ENCODE measurements at places on chromosomes 4 and X.

DNA sequence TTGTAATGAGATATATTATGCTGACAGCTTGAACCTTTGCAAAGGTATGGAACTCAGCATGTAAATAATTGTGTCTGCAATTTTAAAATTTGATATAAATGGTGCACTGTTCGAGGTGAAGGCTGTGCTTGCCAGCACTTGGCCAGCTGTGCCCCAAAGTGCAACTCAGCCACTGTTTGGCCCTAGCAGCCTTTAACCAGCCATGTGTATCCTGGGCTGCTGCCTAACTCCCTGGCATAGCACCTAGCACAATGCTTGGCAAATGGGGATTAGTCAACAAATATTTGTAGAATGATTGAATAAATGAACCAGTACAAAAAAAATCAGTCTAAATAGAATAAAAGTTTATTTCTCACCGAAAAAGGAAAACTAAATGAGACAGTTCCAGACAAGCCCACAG is 83.8 kb upstream of the ZIC3 start:
- DNase-seq: no peak

GRCh38 chr4:152382057-152382785 is 153.7 kb downstream of the FBXW7 start:
- DNase-seq: no peak

GRCh38 chr4:26467724-26468123 is 22.6 kb downstream of the CCKAR start:
- no peak for DNase-seq

- no peak for DNase-seq
Measured at GRCh38 chr4:4994312-4995097, 24.8 kb downstream of the CYTL1 start.

GRCh38 chrX:16124201-16124600 is 836 bp downstream of the GRPR start:
- no peak for DNase-seq

DNA sequence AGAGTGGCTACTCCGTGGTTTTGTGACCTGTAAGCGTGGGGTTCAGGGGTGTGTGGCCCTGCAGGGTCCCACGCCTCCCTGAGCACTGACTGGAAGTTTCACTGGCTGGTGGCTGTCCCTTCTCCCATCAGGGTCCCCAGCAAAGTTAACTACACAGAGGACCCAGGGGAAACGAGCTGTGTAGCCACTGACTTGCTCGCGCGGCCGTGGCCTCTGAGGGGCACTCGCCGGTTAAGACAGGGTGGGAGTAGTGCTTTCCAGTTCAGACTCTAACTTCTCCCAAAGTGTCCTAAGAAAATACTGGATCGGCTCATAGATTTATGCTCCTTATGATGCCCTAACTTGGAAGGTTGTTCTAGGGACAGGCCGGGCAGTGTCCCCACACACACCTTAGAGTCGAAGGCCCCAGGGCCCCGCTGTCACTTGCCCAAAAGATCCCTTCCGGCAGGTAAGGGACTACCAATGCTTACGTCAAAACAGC is 28.2 kb downstream of the NELFA start:
- no peak for DNase-seq

- DNase-seq: no peak
Measured at GRCh38 chr4:84159762-84160161, 339.3 kb downstream of the NKX6-1 start.

GRCh38 chrX:20267931-20268701 is 1.4 kb upstream of the RPS6KA3 start:
- no peak for DNase-seq

DNA sequence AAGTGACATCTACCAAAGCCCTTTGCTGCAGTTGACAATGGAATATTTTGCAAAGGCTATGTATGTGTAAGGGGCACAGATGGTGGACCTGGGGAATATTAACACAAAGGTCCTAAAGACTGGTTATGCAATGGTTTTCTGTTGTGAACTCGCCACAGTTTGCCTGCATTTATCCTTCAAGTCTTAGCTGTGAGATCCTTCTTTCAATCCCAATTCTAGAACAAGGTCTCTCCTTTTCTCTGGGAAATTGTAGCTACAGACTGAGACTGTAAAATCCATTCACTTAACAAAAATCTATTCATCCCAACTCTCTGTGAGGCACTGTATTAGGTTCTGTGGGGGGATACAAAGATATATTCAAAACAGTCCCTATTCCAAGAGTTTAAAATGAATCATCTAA is 250.4 kb downstream of the GPM6A start:
- DNase-seq: no peak

GRCh38 chr4:60500810-60501209 is 699.3 kb upstream of the ADGRL3 start:
- no peak for DNase-seq

DNA sequence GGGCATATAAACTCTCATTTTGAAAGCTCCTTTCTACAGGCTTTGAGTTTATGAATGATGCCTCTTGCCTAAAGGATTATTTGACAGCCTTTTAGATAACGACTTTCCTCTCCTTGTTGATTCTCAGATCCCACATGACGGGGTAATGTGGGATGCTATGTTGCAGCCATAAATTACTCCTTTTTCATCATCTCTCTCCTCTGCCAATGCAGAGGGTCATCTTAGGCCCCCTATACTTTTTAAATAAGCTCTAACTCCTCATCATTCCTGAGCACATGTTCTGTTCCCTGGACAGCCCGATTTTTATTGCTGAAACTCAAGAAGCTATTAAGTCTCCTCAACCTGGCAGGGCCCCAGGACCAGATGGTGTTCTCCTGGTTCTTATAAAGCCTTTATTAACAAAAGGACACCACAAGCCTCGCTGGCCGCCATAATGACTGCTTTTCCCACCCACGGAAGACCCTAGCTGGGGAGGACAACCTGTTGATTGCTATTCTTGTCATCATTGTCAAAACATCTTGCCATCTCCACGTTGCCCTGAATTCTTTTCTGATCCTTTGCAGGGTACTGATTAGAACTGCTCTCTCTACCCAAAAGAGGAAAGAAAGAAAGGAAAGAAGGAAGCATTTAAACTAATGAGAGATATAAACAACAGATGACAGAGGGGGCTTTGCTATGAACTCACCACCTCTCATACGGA is 150.7 kb downstream of the DHX15 start:
- DNase-seq: no peak

- no peak for DNase-seq
Measured at GRCh38 chr4:112853662-112854256, 195.7 kb upstream of the ANK2 start.

DNA sequence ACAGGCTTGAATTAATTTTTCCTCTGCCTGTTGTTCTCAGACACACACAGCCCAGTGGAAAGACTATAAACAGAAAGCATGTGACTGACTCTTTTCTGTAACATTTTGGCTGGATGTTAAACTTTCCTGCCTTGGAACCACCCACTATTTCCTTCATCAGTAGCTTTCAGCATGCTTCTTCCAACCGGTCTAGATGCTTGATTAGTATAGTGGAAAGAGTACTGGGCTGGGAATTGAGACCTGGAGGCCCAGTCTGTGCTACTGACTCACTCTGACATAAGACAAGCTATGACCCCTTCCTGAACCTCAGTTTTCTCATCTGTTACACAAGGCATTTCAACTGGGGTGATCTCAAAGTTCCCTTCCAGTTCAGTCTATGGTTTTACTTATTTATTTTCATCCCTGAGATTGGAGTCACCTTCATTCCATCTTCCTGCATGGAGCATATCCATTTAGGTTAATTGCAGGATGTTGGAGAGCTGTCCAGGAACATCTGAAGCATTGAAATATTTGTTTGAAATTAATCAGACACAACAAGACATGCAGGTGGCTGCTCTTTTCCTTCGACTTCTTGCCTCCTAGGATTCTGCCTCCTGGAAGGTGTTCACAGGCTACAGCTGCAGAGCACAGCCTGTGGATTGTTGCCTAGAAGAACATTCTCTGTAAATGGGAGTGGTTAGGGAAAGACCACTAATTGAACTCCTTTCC is 173.4 kb downstream of the RTL9 start:
- no peak for DNase-seq

GRCh38 chr4:114474188-114474800 is 124.3 kb upstream of the UGT8 start:
- DNase-seq: no peak

DNA sequence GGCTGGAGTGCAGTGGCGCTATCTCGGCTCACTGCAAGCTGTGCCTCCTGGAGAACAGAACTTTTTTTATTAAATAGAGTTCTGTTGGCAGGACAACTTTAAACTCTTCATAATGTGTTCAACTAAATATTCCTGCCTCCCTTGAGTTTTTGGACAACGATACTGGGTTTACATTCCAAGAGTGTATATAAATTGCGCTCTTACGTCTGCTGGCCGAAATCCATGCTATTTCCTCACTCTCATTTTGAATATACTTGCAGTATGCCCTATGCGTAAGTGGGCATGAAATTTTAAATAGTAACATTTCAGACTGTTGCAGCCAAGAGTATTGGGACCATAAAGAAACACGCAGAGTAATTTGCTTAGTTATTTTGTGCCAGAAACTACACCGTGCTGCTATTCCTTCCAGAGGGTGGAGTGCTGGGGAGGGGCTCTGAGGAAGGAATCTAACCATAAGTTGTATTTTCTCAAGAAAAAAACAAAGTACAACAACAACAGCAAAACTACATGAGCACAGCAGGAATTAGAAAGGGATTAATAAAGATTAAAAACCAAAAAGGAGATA is 480.0 kb downstream of the NLGN4X start:
- no peak for DNase-seq

DNA sequence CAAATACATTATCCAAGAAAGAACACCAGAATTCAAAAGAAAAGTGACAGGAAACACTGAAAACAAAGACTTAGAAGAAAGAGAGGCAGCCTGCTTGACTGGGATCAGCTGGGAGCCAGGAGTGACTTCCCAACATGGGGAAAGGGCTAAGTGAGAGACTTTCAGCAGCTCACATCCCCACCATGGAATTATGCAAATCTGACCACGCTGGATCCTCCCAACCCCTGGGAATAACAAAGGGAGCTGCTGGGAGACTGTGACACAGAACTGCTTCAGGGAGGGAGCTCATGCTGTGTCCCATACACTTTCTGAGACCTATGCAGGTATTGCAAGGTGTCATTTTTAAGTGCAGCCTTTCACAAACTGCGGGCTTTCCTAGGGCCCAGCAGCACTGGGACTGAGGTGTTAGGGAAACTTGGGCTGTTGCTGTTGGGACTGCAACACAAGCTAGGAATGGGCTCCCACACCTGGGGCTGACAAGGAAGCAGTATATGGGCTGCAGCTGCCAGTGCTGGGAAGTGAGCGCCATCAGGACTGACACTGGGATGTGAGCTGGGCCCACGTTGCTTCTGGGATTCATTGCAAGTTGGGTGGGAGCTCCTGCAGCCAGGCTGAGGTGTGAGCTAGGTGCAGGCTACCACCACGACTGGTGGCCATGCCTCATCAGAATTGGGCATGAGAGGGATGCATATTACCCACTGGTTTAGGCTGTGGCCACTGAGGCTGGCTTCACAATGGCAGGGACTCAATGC is 139.1 kb downstream of the KDR start:
- DNase-seq: no peak

DNA sequence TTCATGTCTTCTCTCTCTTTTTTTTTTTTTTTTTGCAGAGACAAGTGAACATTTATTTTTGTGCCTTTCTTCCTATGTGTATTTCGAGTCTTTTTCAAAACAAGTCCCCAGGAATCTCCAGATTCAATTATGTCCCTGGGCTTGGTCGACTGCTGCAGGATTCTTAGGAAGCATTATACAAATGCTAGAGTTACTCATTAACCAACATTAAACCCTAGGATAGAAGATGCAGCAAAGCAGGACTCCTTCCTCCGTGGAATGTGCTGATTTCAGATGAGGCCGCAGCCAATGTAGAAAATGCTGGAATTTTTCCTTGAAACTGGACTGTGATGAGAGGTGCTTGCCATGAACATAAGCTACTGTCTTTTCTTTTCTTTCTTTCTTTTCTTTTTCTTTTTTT is 3.4 kb downstream of the ZNF81 start:
- no peak for DNase-seq

- no peak for DNase-seq
Measured at GRCh38 chrX:82163701-82164100, 961.8 kb downstream of the SH3BGRL start.

- DNase-seq: no peak
Measured at GRCh38 chr4:153281476-153281875, 63.0 kb upstream of the MND1 start.

GRCh38 chrX:9885150-9885549 is 82.0 kb upstream of the CLDN34 start:
- no peak for DNase-seq

DNA sequence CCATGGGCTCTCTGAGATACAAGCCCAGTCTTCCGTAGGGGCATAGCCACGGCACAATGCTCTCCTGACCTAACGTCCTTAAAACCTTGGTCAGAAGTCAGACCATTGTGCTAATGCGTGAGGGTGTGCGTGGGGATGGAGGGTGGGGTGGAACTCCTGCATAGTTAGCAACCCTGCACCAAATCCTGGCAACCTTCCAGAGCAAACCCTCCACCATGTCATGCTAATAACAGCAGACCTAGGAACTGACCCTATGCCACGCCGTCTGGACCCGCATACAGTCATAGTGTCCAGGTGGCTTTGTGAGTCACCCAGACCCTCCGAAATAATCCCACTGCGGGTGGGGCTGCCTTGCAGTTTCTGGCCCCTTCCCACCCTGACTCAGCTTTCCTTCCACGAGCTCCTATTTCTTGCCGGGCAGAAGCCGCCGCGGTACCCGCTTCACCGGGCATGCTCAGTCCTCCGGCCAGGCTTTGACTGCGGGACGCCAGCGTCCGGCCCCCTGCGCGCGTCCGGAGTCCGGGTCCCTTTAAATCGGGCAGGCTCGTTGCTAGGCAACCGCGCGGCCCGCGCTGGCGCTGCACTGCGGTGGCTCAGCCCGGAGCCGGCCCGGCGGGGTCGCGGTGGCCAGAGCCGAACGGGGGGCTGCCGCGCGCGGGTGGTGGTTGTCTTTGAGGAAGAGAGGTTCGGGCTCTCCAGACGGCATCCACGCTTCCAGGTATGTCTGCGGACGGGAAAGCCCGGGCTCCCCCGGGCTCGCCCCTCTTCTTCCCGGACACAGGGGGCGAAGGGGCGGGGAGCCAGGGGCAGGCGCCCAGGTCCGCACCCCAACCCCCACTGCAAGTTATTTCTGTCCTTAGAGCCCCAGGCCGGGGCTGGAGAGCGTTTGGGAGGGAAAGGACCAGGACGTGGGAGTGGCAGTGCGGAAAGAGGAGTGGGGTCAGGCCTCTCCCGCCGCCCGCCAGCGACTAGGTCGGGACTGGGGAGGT is at the start of gene CCDC160:
TSS of gene CCDC160 (plus strand) at position 557 of the 989 bp plus-strand sequence. CDS start 7,619 bp downstream, outside the sequence.
- no peak for DNase-seq

GRCh38 chrX:70346418-70347070 is 56.6 kb downstream of the KIF4A start:
- no peak for DNase-seq

GRCh38 chr4:141548791-141549190 is 87.6 kb upstream of the IL15 start:
- DNase-seq: no peak

DNA sequence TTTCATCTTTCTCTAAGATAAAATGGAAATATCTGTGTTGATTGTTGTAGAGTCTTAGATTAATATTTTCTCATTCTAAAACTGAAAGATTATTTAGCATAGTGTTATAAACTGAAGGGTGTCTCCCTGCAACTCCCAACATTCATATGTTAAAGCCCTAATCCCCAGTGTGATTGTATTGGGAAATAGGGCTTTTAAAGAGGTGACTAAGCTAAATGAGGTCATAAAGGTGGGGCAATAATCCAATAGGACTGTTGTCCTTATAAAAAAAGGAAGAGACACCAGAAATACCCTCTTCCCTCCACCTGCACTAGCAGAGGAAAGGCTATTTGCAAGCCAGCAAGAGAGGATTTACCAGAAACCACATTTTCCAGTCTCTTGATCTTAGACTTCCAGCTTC is 1626.4 kb downstream of the C4orf33 start:
- no peak for DNase-seq

Data from fibroblast of skin of left quadriceps (primary cell).